ENCODE measurements at places on chromosomes 13 and 19.

DNA sequence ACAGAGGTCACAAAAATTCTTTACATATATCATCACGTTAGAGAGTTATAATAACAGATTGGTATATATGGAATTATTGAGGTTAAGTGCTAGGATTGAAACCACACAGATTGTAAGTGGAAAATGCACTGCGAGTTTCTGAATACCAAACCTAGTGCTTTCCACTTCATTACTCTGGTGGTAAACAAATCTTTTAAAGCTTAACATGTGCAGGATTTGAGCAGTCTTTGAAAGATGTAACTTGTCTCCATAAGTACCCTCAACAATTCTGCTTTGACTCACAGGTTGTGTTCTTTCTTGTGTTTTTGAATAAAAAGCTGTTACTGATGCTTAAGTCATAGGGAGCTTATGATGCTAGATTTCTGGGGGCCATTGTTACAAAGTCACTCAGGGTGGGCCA is 314.7 kb upstream of the DACH1 start:
- DNase-seq = no peak

DNA sequence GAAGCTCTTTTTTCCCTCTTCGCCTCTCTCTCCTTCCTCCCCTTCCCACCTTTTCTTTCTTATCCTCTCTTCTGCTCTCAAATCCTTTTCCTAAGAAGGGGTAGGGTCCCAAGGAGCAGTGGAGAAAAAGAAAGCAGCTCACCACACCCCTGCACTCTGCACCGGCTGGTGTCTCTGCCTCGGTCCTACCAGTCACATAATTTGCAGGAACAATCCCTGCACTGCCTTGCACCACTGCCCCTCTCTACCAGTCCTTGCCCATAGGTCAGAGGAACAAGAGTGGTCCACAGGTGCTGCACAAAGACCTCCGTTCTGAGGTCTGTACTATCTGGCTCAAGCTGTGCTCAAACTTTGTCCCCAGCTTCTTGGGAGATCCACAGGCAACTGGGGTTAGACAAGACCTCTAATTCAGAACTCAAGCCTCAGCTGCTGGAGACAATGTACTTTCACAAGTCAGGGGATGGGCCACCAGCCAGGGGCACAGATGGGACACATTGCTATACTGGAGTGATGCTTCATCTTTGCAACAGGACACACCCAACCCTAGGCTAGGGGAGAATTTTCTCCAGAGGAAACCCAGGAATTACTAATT is 125.4 kb upstream of the ZNF507 start:
- DNase-seq = no peak

GRCh38 chr13:111278743-111279652 is 41.4 kb upstream of the TEX29 start:
- no peak for DNase-seq

GRCh38 chr19:14030997-14031718 is 404 bp upstream of the IL27RA start:
- DNase-seq = no peak

- no peak for DNase-seq
These were observed 3.9 kb downstream of the ZNF266 start for GRCh38 chr19:9431475-9431874.

GRCh38 chr13:64074971-64075474 is 2659.4 kb upstream of the PCDH20 start:
- DNase-seq = no peak

- DNase-seq = peak; percentile 82
These were observed 80.5 kb upstream of the MBNL2 start for GRCh38 chr13:97141564-97142005.

DNA sequence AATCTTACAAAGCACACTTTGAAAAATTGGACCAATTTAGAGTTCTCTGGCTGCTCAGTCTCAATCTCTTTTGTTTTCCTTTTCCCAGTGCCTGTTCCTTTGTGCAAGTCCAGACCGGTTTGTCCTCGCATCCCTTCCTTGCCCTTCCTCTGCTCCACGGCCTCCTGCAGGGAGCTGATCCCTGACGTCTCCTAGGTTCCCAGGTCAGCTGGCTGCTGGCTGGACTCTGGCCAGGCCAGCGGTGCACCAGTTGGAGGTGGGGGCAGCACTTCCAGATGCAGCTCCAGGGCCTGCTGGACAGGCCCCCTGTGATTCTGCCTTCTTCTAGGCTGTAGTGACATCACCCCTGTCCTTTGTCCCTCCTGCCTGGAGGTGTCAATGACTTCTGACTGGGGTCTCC is 44.0 kb upstream of the KPNA3 start:
- no peak for DNase-seq

- DNase-seq = no peak
These were observed 290.1 kb upstream of the SLC10A2 start for GRCh38 chr13:103356226-103356864.

DNA sequence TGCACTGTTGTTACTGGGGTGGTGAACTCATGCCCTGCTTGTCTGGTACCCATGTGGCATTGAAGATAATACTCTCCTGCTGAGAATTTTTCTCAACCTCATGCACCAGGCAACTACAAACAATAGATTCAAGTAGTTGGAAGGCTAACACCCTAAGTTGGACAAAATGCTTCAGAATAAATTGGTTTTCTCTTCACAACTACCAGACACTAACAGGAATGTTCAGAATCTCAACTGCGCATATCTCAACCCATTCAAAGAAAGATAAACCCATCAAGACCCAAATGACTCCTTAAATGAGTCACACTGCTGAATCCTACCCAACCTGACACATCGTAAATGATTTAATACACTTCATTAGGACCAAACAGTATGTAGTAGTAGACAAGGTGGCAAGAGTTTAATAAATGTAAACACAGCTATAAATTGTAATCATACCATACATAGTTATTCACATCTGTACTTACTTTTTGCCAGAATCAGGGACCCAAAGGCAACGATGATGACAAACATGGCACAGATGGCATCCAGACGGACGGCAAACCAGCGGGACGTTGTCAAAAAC is 227.4 kb downstream of the ABCC4 start:
- no peak for DNase-seq

DNA sequence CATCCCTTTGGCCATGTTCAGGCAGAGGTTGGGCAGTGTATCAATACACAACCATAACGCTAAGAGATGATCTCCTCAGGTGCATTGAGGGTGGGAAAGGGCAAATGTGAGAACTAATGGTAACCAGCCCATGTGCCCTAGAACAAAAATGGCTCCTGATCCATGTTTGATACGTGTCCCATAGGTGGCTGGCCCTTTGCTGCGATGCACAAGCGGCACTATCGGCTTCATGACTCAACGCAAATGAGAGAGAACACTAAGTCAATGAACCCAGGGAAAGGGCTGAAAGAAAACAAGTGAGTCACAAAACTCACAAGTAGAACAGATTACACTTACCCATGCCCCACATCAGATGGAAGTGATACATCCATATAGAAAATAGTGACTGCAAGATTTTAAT is 201.7 kb downstream of the ABCC4 start:
- no peak for DNase-seq

DNA sequence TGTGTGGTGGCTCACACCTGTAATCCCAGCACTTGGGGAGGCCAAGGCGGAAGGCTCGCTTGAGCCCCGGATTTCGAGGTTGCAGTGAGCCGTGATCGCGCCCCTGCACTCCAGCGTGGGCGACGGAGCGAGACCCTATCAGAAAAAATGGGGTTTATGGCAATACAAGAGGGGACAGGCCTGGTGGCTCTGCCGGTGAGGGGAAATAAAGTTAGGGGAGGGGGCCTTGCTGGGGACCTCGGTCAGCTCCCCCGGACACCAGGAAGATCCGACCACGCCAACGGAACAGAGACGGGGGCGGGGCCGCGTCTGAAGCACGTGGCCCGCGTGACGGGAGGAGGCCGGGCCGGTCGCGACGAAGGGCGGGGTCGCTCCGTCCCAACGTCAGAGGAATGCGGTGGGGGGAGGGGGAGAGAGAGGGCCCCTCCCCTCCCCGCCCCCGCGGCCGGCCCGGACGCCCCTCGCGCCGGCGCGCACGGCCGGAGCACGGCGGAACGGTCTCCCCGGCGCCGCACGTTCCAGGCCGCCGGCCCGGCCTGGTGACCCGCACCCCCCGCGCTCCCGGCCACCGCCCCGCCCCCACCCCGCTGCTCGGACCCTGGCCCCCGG is 1.9 kb upstream of the HNRNPL start:
- DNase-seq = peak; percentile 89

DNA sequence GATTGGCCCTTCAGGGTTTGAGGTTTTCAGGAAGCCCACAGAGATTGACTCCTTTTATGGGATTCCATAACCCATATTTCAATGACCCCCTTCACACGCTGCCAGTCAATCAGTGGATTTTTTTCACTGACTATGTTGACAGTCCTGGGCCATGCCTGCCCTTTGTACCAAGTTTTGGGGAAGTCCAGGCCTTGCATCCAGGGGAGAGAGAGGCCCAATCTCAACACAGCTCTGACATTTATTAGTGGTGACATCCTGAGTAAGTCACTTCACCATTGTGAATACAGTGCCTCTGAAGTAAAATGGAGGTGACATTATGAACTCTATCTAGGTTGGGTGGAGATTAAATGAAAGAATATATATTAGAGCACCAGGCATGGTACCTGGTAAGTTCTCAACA is 181.1 kb downstream of the NUFIP1 start:
- DNase-seq = no peak

GRCh38 chr13:58313219-58313618 is 681.7 kb downstream of the PCDH17 start:
- DNase-seq = no peak

- no peak for DNase-seq
These were observed 8.4 kb downstream of the ARHGAP33 start for GRCh38 chr19:35783469-35784434.
